AG10803 (cell line): ENCODE measurements at places on chromosomes 1 and 21.

- DNase-seq: no peak
Observed at GRCh38 chr1:213940947-213941346, 46.8 kb upstream of the PROX1 start.

GRCh38 chr1:65704318-65704717 is 88.4 kb upstream of the PDE4B start:
- no peak for DNase-seq

DNA sequence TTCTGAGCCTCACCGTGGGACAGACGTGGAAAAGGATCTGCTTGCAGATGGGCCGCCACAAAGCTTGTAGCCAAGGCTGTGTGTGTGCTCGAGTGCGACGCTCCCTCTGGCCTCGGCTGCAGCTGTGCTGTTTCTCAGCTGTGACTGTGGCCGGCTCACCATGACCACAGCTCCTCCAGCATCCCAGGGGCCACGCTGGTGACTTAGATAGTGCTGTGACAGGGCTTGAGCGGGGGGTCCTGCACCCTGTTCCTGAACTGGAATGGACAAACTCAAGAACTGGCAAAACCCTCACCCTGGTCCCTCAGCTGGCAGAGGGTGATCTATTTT is 17.4 kb upstream of the ACTRT2 start:
- DNase-seq: no peak

- DNase-seq: no peak
Observed at GRCh38 chr1:8702472-8702849, 115.0 kb downstream of the RERE start.

- no peak for DNase-seq
Observed at GRCh38 chr1:225840713-225841112, 30.8 kb downstream of the EPHX1 start.

GRCh38 chr1:2970311-2971071 is 50.8 kb upstream of the ACTRT2 start:
- no peak for DNase-seq

DNA sequence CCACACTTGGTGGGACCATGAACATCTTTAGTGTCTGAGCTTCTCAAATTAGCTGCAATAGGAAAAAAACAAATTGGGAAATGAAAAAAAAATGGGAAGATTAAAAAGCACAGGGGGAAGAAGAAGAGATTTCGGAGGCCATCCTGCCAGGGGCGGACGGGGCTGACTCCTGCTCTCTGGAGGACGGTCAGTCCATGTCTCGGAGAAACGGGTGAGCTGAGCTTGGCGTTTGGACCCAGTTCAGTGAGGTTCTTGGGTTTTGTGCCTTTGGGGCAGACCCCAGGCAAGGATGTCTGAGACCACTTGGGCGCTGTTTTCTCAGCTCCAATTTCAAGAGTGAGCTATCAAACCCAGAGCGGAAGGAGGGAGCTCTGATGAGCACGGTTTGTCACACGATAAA is 123.9 kb downstream of the PRDM2 start:
- DNase-seq: no peak

GRCh38 chr1:119293797-119294196 is 74.8 kb upstream of the HAO2 start:
- DNase-seq: no peak

- DNase-seq: no peak
Observed at GRCh38 chr1:243930822-243931671, 81.0 kb upstream of the AKT3 start.
